ENCODE measurements at places on chromosomes 6 and 20. TPM values are rescaled to one million over a fixed set of nuclear protein-coding genes. Genes with fewer than 3 reads are reported as not detected.

Gene PACSIN1
- not detected for total RNA-seq

Gene ULBP3
- total RNA-seq, result 6.3 TPM

Gene PSMB8
- 34.1 TPM for total RNA-seq

Gene ESR1
- 0.05 TPM for total RNA-seq

Gene ZNF311
- 5.0 TPM for total RNA-seq

Gene PREP
- 67.6 TPM for total RNA-seq

Gene EYA2
- total RNA-seq, result not detected

Gene RIPOR3
- not detected for total RNA-seq

Gene CRISP3
- not detected for total RNA-seq

Gene CLPSL2
- total RNA-seq, result not detected

Gene OOEP
- total RNA-seq, result not detected

Gene FITM2
- total RNA-seq, result 8.1 TPM

Gene MAP1LC3A
- total RNA-seq, result 10.7 TPM

All from MCF 10A (cell line).